ENCODE measurements at places on chromosomes 12 and 14.
A peak's percentile ranks its signal among the peaks of the same experiment; 100 is the strongest.

DNA sequence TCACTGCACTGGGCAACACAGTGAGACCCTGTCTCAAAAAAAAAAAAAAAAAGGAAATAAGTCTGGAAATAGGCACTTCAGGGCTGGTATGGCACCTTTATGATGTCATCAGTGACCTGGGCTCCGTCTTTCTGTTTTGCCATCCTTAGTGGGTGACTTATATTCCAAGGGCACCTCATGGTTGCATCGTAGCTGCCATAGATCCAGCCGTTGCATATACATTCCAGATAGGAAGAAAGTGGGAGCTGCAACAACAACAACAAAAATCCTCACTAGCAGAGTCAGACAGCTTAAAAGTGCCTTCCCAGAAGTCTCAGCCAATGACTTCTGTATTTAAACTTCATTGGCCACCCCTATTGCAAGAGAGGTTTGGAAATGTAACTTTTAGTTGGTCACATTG, 26.4 kb downstream of the MYL2 start:
- DNase-seq, result no peak

- DNase-seq, result no peak
These were observed 146.0 kb downstream of the FBXL14 start for GRCh38 chr12:1448336-1448735.

- no peak for DNase-seq
These were observed 87.7 kb downstream of the SSPN start for GRCh38 chr12:26283046-26283445.

DNA sequence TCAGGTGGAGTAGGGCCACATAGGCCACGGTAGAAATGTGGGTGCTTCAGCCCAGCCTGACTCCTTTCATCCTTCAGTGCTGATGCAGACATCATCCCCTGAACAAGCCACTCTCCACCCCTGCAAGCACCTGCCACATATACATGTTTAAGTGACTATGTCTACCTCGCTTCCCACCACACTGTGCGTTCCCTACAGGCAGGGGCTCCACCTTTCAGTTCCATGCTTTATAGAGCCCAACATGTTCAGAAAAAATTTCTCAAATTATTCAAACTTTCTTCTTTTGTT, 11.6 kb downstream of the SLC7A7 start:
- no peak for DNase-seq

DNA sequence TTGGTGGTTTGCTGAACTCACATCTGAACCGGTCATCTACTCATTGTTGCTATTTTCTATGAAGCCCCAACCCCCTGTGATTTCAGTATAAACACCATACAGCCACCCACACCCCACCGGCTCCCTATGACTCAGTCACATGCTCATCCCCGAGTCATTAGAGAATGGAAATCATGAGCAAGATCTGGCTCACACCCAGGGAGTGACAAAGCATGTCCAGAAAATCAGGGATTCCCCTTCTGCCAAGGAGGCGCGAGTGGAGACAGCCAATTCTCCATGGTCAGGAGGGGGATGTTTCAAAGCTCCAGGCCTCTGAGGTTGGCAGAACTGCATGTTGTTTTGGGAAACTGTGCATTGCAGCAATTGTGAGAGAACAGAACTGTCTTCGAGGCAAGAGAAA, 657.5 kb upstream of the TBX3 start:
- DNase-seq, result no peak

GRCh38 chr12:84986117-84986516, 50.0 kb downstream of the TSPAN19 start:
- no peak for DNase-seq

GRCh38 chr14:32233260-32233659, 30.2 kb upstream of the RNU6-8 start:
- no peak for DNase-seq

GRCh38 chr12:46179693-46180452, 89.0 kb downstream of the SLC38A1 start:
- no peak for DNase-seq

- no peak for DNase-seq
These were observed 272.8 kb downstream of the KSR2 start for GRCh38 chr12:117695956-117696355.

DNA sequence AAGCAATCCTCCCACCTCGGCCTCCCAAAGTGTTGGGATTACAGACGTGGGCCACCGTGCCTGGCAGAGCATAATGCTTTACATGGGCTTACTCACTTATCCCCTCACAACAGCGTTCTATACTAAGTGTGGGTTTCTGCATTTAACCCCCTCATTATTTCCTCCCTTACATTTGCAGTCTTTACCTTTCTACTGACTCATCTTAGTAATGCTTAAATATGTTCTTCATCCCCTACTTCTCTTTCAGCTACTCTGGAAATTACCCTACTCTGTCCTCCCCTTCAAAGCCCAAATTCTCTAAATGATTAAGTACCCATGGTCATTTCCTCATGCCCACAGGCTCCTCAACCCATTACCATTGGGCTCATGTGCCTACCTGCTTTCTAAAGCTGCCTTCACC, 40.7 kb downstream of the NKX2-1 start:
- no peak for DNase-seq

GRCh38 chr14:55760789-55761566, 181.0 kb downstream of the KTN1 start:
- DNase-seq, result no peak

- no peak for DNase-seq
These were observed 193.7 kb downstream of the RAD51B start for GRCh38 chr14:68013326-68013725.

GRCh38 chr14:49620182-49621113, at the start of the genes MGAT2 and RPL36AL:
Gene MGAT2, plus strand, starts transcription at chr14:49620799. Its CDS starts 470 bp downstream, at chr14:49621269.
Gene RPL36AL, minus strand, starts transcription at chr14:49620626. Its CDS starts 1,522 bp downstream, at chr14:49619104.
- peak; percentile 90 for DNase-seq

DNA sequence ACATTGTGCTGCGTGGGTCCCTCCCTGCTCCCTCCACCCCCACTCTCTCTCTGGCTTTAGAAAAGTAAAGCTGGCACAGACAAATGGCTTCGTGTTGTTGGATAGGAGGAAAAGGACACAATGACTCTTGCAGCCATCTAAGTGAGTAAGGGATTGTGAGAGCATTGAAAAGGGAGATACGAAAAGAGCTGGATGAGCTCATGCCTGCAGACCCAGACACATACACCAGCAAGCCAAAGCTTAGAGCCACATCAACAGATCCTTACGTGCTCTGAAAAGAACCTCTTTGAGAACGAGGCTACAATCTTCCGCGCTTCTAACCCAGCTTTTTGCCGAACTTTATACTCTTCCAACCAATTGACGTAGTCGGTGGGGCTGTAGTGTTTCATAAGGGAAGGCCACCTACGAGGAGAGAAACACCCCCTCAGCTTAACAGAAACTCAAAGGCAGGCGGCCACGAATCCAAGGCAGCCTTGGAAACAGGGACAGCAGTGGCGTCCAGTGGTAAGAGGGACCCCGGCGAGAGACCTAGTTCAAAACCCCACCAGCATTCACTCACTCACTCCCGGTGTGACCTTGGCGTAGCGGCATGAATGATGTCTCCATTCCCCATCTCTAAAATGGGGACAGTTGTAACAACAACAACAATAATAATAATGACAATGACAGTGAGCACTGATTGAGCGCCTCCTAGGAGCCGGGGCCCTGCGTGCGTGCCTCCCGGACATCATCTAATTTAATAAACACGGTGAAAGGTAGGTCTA, 1.1 kb downstream of the FBXO21 start:
- DNase-seq, result peak; percentile 33

- DNase-seq, result no peak
These were observed 284.5 kb upstream of the RTL1 start for GRCh38 chr14:101187816-101188570.

- no peak for DNase-seq
These were observed 12.4 kb downstream of the ERG28 start for GRCh38 chr14:75648066-75648838.

GRCh38 chr12:92457458-92458180, 245.2 kb upstream of the PLEKHG7 start:
- no peak for DNase-seq

GRCh38 chr14:44912041-44912869, 49.5 kb downstream of the KLHL28 start:
- DNase-seq, result no peak

DNA sequence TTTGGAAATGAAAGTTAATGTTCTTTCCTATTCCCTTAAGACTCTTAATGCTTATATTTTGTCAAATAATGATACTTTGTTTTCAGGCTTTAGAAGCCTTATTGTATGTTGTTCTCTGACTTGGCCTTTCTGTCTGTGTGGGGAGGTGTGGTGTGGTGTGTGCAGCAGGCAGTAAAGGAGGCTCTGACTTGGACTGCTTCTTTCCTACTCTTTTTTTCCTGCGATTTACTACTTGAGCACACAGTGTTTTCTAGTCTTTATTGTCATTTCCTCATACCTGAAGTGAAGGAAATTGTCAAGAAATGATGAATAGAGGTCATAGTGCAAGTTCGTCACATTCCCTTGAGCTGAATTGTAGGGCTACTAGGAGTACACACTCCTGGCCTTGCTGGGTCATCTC, 26.9 kb downstream of the PIWIL1 start:
- no peak for DNase-seq

GRCh38 chr12:31869972-31870371, 89.2 kb upstream of the RESF1 start:
- no peak for DNase-seq

- no peak for DNase-seq
These were observed 11.8 kb downstream of the PDE1B start for GRCh38 chr12:54561164-54561563.

GRCh38 chr12:72295101-72295500, 22.9 kb downstream of the TRHDE start:
- no peak for DNase-seq

- DNase-seq, result no peak
These were observed 408.1 kb upstream of the TMTC1 start for GRCh38 chr12:30191696-30192455.

DNA sequence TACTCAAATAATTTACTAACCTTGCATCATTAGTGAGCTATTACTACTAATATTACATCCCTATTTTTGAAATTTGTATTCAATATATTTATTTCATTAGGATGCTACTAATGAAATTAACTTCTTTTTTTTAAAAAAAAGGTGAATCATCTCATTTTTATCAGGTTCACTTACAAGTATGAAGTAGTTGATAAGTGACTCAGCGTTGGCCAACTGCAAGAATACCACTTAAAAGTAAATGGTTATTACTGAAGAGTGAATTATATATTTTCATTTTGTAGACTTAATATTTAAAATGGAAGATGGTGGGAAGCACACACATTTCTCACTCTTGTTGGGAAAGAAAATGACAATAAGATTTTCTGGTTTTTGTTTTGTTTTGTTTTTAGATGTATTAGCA, 19.6 kb downstream of the OR4N2 start:
- no peak for DNase-seq

- no peak for DNase-seq
These were observed 1.9 kb upstream of the PPP1R13B start for GRCh38 chr14:103849151-103849886.

- DNase-seq, result peak; percentile 66
These were observed at the start of gene RESF1 for GRCh38 chr12:31959161-31959700. Gene RESF1, plus strand, starts transcription at chr12:31959415. Its CDS starts 21,541 bp downstream, at chr12:31980956.

DNA sequence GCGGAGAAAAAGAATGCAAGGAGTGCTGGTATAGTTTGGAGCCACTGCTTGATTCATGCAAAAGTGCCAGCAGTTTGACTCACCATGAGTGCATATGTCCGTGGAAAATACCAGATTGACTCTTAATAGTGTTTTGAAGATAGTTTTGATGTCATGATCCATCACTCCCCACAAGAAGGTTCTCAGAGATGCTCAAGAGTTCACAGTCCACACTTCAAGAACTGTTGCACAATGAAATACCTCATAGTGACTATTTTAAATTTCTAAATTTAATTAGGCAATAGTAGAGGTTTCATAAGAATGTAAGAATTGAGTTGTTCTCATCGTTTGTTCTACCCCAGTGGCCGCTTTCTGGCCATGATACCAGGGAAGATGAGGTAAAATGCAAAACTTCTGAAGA, 286.6 kb upstream of the RGS6 start:
- DNase-seq, result no peak

DNA sequence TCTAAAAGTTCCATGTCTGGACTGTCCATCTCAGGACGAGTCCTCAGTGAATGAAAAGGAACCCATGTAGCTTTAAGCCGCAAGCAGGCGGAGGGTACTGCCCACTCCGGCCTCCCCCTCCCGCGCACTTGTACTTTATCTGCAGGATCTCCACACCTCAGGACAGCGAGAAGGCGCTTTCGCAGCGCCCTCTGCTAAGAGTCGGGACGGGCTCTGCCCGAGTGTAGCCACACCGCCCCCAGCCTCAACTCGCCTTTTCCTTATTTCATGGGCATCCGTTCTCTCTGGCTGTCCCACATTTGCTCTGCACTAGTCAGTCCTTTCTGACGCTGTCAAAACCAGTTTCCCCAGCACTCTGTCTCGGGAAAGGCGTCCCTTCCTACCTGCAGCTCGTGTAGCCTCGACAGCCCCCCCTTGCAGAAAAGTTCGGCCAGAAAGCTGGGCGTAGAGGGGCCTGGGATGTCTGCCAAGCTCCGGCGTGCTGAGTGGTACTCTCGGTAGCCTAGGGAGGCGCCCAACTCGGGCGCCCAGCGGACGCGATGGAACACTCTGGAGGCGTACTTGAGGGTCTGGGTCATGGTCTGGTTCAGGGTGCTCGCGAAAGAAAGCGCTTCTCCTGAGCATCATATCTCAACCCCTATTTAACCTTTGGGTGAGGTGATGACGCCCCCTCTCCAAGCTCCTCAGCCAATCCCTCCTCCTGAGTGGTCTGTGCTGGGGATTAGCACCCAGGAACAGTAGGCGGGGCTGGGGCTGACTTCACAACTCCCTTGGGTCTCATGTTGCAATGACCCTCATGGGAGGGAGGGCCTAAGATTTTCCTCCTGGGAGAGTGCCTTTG, at the start of gene CYP27B1:
CYP27B1 (minus strand) TSS at position 615 of the 841 bp plus-strand sequence; CDS start at position 578, 37 bp downstream.
- no peak for DNase-seq

- DNase-seq, result no peak
These were observed 3.5 kb downstream of the RAP1B start for GRCh38 chr12:68614105-68614679.

- DNase-seq, result no peak
These were observed 396.5 kb downstream of the RAD51B start for GRCh38 chr14:68216079-68216478.

- no peak for DNase-seq
These were observed 8.7 kb downstream of the SHMT2 start for GRCh38 chr12:57237932-57238853.

DNA sequence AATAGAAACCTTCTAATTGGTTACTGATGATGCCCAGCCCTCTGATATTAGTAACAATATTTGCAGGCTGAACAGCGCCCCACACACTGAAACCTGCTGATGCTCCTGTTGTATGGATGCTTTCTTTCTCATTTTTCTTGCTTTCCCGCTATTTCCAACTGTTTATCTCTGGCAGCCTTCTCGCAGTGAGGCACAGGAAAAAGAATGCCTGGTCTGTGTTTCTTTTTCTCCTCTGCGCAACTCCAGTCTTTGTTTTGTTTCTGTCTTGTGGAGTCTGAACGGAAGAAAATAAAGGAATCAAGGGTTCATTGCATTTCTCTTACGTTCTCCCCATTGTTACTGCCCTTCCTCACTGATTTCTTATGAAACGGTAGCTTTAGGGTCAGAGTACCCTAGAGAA, 451.2 kb downstream of the EGLN3 start:
- DNase-seq, result no peak

GRCh38 chr12:31278424-31278823, 47.5 kb downstream of the SINHCAF start:
- no peak for DNase-seq

- DNase-seq, result no peak
These were observed 146.2 kb upstream of the RFLNA start for GRCh38 chr12:124148481-124149273.
